ENCODE measurements at places on chromosomes 13 and 19.

GRCh38 chr19:5561559-5561958 is 6.2 kb downstream of the TINCR start:
- no peak for DNase-seq

- DNase-seq: no peak
These were observed 594.4 kb downstream of the SLITRK6 start for GRCh38 chr13:85204668-85205344.

- no peak for DNase-seq
These were observed 632.8 kb upstream of the SPRY2 start for GRCh38 chr13:80973721-80974120.

GRCh38 chr19:14361824-14362223 is 19.4 kb upstream of the ADGRE5 start:
- DNase-seq: peak; percentile 59

- DNase-seq: no peak
These were observed 24.1 kb downstream of the LGALS16 start for GRCh38 chr19:39679791-39680168.

- DNase-seq: no peak
These were observed 41.6 kb downstream of the NDFIP2 start for GRCh38 chr13:79522583-79522982.
